Fibroblast of the aortic adventitia (primary cell): ENCODE measurements at places on chromosomes 1 and 21. TPM values are rescaled to one million over a fixed set of nuclear protein-coding genes. Genes with fewer than 3 reads are reported as not detected.

Gene C1orf35
- 5.9 and 21.8 TPM in 2 replicates for total RNA-seq

Gene RGS7
- total RNA-seq = 0.63 TPM in 1 of 2 replicates, not detected in the other

Gene LCE3B
- not detected in 2 replicates for total RNA-seq

Gene ATP1A2
- 0.27 TPM in 1 of 2 replicates, not detected in the other for total RNA-seq

Gene NAXE
- total RNA-seq = 22.7 and 64.2 TPM in 2 replicates

Gene HSD3B1
- total RNA-seq = not detected in 2 replicates

Gene KCNE1
- 0.09 and 0.74 TPM in 2 replicates for total RNA-seq

Gene AK5
- 13.5 and 18.8 TPM in 2 replicates for total RNA-seq

Gene WDR64
- total RNA-seq = not detected in 2 replicates

Gene OR2T27
- not detected in 2 replicates for total RNA-seq

Gene GBP7
- total RNA-seq = not detected in 2 replicates

Gene CFHR3
- not detected in 2 replicates for total RNA-seq

Gene JAM2
- 1.1 and 3.0 TPM in 2 replicates for total RNA-seq

Gene SYNC
- 141 and 240 TPM in 2 replicates for total RNA-seq

Gene TLCD4
- total RNA-seq = 0.25 and 0.36 TPM in 2 replicates

Gene BRINP2
- 0.08 TPM in 1 of 2 replicates, not detected in the other for total RNA-seq

Gene MANEAL
- 0.65 and 0.99 TPM in 2 replicates for total RNA-seq

Gene ADORA3
- not detected in 2 replicates for total RNA-seq

Gene UTS2
- not detected in 2 replicates for total RNA-seq

Gene WDR47
- 22.1 and 26.0 TPM in 2 replicates for total RNA-seq

Gene BSDC1
- total RNA-seq = 47.6 and 52.3 TPM in 2 replicates

Gene XPR1
- 11.9 and 31.8 TPM in 2 replicates for total RNA-seq

Gene ENAH
- 131 and 148 TPM in 2 replicates for total RNA-seq

Gene CD52
- total RNA-seq = not detected in 2 replicates

Gene BCAS2
- total RNA-seq = 35.0 and 52.5 TPM in 2 replicates

Gene PPT1
- 23.5 and 44.2 TPM in 2 replicates for total RNA-seq

Gene GPR153
- total RNA-seq = 9.9 and 10.9 TPM in 2 replicates

Gene FAM151A
- total RNA-seq = not detected in 2 replicates

Gene MFSD2A
- total RNA-seq = 0.49 and 2.3 TPM in 2 replicates

Gene SPRR2A
- total RNA-seq = not detected in 2 replicates

Gene OR2L5
- total RNA-seq = under 0.01 TPM in 1 of 2 replicates, not detected in the other

Gene TTLL10
- total RNA-seq = not detected in 2 replicates

Gene KMO
- not detected in 2 replicates for total RNA-seq

Gene COL8A2
- total RNA-seq = 11.0 and 20.9 TPM in 2 replicates
